Activated T-helper 1 cell treated with anti-CD3 and anti-CD28 coated beads, Interleukin-2, amount 50 U/mL, for 16 hours (primary cell): ENCODE measurements at places on chromosomes 7 and 10.

DNA sequence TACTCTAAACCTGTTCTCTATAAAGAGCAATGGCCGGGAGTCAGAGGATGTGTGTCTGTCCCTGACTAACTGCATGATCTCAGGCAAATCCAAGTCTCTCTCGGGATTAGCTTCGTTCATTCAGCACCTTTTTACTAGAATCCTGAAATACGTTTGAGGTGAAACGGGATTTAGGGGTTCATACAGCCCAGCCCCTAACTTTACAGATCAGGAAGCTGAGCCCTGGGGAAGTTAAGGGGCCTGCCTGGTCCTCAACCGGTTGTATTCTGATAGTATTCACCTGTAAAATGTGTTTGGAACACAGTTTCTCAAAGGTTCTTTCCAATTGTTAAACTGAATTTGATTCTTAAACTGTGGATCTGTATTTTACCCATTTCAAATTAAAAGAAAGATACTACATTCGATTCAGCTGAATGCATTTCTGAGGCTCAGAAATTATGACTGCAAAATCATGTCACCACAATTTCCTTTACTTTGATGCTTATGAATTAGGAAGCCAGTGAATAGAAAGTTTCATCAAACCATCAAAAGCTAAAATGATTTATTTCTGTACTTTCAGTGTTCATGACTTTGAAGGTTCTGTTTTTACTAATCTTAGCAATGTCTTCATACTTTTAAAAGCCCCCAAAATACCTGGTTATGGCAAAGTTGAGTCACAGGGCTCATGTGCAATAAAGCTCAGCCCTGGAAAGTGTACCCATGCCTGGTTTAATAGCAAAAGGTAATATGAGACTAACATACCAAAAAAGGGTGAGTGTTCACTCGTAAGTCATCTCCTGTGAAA, 28.9 kb upstream of the EZH2 start:
- peak; percentile 27 for DNase-seq

- no peak for DNase-seq
These were observed 48.2 kb downstream of the SMURF1 start for GRCh38 chr7:99095698-99096097.

DNA sequence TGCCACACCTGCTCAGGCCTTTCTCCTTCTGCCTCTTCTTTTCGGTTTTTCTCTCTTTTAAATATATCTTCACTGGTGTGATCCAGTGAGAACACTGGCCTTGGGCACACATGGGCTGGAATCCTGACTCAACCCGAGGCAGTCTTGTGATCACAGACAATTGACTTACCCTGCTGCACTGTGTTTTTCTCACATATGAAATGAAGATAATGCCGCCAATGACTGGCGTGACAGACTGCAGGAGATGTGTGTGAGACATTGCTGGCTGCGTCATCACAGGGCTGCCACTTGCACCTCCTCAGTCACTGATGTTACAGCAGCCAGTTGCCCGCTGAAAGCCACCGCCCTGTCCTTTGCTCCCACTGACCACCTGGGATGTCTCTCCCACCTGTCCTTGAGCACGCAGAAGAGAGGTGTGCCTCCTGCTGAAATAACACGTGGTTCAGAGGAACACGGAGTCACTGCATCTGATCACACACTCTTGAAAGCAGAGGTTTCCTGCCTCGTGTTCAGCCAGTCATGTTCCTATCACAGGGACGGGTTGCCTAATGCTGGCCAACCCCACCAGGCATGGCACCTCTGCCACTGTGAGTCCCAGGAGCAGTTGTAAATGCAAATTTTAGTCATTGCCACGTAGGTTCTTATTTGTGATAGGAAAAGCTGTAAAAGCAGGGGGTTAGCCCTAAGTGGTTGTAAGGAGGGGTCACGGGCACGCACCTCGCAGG, 124.6 kb upstream of the LANCL2 start:
- no peak for DNase-seq

- DNase-seq: no peak
These were observed 123.9 kb upstream of the ZMIZ1 start for GRCh38 chr10:78944723-78945312.

GRCh38 chr7:137978464-137979237, 23.2 kb downstream of the CREB3L2 start:
- no peak for DNase-seq

DNA sequence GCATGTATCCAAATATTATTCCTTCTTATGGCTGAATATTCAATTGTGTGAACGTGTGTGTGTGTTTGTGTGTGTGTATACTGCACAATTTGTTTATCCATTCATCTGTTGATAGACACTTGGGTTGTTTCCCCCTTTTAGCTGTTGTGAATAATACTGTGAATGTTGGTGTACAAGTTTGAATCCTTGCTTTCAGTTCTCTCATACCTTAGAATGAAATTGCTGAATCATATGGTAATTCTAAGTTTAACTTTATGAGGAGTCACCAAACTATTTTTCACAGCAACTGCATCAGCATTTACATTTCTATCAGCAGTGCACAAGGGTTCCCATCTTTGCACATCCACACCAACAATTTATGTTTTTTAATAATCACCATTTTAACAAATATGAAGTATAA, 86.9 kb upstream of the GATAD1 start:
- no peak for DNase-seq

GRCh38 chr7:74134117-74134620, 40.0 kb upstream of the EIF4H start:
- no peak for DNase-seq

GRCh38 chr10:89604200-89604599, 40.8 kb downstream of the PANK1 start:
- no peak for DNase-seq

GRCh38 chr7:47693216-47693615, 111.3 kb upstream of the TNS3 start:
- DNase-seq: no peak

- no peak for DNase-seq
These were observed 15.6 kb upstream of the PLEKHS1 start for GRCh38 chr10:113735913-113736312.

GRCh38 chr7:15783987-15784693, 97.7 kb upstream of the MEOX2 start:
- DNase-seq: no peak

GRCh38 chr10:55141892-55142291, 340.9 kb upstream of the PCDH15 start:
- no peak for DNase-seq

DNA sequence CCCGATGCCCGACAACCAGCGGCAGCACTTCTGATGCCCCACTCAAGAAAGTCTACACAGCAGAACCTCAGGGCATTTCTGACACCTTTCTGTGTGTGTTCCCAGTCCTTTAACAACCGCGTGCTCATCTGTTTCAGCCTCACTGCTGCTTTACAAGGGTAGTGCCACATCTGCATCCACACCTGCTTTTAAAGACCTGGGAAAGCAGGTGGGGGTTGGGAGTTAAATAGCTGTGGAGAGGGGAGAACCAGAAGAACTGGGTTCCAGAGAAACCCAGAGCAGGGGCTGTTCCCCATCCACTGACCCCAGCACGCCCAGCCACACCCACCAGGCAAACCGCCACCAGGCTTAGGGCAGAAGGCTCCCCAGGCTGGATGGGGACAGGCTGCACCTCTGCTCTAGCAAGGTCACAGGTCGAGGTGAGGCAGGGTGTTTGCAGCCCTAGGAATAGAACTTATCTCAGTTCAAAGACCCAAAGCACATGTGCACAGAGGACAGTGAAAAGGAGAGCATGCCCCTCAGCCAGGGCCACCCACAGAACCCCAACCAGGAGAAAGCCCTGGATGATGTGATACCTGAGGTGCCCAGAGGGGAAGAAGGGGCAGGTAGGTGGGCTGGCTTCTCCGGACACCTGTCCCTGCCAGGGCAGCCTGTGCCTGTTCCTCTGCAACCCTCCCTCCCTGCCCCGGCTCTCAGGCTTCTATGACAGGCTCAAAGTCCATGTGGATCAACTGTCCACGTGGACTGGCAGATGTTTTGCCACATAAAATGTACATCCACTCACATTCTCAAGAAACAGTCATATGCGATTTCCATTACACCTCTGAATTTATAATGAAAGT, 51.3 kb downstream of the COBL start:
- no peak for DNase-seq

GRCh38 chr10:28291881-28292297, 11.0 kb downstream of the MPP7 start:
- peak; percentile 7 for DNase-seq

DNA sequence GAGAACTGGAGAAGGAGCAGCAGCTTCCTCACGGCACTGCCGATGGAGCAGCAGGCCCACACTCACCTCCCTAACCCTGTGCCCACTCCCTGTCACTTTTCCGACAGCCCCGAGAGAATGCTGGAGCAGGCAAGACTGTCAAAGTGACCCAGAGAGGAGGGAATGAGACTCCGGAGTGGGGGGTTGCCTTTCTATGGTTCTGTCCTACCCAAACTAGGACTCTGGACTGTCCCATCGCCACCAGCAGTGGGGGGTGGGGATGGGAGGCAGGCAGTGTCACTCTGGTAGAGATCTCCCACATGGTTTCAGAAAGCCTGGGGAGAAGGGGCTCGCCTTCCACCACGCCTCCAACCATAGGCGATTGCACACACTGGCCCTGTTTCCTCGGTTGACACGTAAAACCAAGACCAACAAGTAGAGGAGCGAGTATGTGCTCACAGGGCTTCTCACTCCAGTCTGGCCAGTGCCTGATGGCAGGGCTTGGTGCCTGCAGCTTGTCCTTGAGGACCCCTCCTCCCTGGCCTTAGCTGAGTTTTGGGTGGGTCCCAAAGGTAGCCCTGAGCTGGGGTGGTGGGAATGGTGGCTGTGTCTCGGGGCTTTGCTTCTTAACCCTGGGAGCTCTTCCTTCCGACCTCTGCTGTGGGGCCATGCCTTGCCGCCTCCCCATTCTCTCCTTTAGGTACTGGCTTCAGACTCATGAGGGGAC, 148.5 kb downstream of the PTPN20 start:
- DNase-seq: no peak

DNA sequence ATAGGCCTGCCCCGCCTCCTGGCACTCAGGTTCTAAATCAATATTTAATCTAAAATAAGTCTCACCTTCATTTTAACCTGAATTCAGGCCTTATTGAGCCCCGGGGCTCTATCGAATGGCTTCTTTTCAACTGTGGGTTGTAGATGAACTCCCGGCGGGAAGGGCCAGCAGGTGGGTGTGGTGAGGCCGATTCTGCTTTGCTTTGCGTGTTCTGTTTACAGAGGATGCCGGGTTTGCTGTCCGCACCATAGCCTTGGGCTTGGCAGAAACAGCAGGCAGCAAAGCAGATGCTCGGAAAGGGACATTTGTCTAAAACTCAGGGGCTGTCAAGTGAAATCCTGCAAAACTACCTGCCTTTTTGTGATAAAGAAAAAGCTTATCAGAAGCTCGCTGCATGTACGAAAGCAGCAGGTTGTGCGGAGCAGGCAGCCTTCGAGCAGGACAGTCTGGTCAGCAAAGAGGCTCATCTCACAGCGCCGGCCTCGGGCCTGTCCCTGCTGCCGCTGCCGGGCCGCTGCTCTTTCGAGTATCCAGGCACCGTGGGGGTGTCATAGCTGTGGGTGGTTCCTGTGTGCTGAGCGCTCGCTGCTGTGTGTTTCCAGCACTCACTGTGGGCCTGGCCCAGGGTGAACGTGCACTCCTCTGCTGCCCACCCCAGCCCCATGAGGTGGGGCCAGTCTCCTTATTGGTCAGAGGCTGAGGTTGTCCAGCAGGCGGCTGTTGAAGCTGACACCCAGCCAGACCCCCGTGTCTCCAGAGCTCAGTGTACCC, 434.8 kb upstream of the FOXK1 start:
- DNase-seq: no peak

- peak; percentile 50 for DNase-seq
These were observed 93.3 kb downstream of the FAM53B start for GRCh38 chr10:124650820-124651401.

- DNase-seq: no peak
These were observed 34.8 kb downstream of the MDFIC start for GRCh38 chr7:114956702-114957101.

DNA sequence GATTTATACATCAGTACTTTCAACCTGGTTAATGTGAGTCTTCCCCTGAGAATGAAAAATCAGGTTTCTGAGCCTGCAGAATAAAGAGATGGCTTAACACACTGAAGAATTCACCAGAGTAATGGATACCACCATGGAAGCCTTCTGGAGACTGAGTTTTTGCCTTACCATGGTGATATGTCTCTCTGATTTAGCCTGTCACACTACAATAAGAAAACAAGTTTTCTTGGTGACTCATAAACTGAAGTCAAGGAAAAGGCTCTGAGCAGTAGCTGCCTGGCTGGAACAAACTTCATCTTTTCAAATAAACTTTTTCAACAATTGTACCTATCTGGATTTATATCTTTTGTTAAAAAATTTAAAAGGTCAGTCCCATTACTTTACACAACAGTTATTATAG, 229.0 kb downstream of the PRPF18 start:
- no peak for DNase-seq

- no peak for DNase-seq
These were observed 87.7 kb upstream of the PRKCQ start for GRCh38 chr10:6667679-6668270.

GRCh38 chr10:62738916-62739315, 65.6 kb upstream of the ADO start:
- DNase-seq: no peak

- no peak for DNase-seq
These were observed 21.3 kb upstream of the IFIT2 start for GRCh38 chr10:89280508-89280907.

DNA sequence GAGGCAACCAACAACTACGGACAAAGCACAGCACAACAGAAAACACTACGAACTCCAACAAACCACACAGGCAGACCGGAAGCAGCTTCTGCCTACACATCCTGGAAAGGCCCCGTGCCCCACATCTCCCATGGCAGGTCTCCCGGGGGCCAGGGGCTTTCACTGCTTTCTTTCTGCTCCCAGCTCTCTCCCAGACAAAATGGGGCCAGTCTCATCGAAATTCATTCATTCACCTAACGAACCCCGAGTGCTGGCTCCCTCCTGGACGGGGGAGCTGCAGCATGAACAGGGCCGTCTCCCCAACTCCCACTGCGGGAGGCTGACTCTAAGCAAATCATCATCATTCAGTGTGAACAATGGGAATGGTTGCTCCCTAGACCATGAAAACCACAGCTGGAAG, 47.6 kb upstream of the NANOS1 start:
- DNase-seq: no peak

GRCh38 chr10:21490711-21491105, 34.8 kb downstream of the SKIDA1 start:
- no peak for DNase-seq

GRCh38 chr7:45599851-45600706, 25.9 kb downstream of the ADCY1 start:
- no peak for DNase-seq

DNA sequence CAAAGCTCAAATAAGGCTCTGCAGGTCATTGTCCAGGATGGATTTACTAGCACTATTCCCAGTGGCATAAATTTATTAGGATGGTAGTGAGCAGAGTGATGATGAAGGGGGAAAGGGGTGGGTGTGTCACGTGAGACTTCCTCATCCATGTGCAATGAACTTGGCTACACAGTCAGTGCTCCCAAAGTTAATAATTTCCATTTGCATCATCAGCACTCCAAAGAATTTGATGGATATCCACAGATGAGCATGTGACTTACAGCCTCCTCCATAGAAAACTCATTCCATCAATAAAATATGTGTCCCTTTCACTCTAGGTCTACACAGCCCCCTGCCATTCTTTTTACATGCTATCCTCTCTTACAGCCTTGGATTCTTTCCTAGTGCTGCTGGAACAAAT, 142.6 kb upstream of the PLPP4 start:
- no peak for DNase-seq

- no peak for DNase-seq
These were observed 174.7 kb upstream of the PDE1C start for GRCh38 chr7:32244806-32245345.
